ENCODE measurements at places on chromosomes 4 and X.

DNA sequence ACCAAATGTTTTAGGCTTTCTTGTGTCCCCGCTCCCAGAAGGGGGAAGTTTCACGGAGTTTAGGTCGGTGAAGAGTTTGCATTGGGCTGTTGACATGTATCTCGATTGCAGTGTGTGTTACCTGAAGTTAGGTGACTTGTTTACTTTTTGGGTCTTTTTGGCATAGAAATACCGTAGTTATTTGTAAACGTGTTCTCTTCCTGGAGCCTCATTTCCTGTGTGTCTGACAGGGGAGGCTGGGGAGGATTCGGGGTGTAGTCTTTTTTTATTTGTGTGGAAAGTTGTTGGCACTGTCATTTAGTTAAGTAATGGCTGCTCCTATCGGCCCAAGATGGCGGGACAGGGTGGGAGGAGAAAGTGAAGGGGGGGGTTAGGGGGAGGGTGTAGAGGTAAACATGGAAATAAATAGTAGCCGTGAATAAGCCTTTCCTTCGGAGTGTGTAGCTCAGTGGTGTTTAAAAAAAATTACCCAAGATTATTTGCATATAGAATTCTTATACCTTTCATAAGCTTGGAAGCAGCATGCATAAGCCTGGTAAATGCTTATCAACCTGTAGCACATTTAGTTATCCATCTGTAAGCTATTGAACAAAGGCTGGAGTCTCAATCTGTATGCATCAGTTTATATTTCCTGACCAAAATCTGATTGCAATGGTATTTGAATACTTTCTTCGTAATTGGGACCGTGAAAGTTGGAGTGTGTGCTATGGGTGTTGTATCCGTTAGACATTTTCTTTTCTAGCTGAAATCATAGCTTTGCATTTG is 1.6 kb downstream of the KDM6A start:
- DNase-seq: no peak

GRCh38 chr4:88879991-88880390 is 177.0 kb downstream of the FAM13A start:
- DNase-seq: no peak

GRCh38 chr4:76544725-76545124 is 109.7 kb downstream of the SHROOM3 start:
- no peak for DNase-seq

DNA sequence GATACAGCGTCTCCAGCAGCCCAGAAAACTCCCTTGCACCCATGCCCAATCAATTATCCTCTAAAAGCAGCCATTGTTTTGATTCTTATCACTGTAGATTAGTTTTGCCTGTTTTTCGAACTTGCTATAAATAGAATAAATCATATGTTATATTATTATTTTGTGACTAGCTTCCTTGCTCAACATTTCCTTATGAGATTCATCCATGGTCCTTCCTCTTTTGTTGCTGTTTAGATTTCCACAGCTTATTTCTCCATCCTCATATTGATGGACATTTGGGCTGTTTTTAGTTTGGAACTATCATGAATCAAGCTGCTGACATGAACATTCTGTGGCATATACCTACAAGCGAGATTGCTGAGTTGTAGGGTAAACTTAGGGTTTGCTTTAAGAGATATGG is 595.3 kb downstream of the BCOR start:
- no peak for DNase-seq

- no peak for DNase-seq
Observed at GRCh38 chr4:67126570-67126969, 418.7 kb downstream of the CENPC start.

- DNase-seq: no peak
Observed at GRCh38 chr4:133150486-133151340, 1.6 kb downstream of the PCDH10 start.

DNA sequence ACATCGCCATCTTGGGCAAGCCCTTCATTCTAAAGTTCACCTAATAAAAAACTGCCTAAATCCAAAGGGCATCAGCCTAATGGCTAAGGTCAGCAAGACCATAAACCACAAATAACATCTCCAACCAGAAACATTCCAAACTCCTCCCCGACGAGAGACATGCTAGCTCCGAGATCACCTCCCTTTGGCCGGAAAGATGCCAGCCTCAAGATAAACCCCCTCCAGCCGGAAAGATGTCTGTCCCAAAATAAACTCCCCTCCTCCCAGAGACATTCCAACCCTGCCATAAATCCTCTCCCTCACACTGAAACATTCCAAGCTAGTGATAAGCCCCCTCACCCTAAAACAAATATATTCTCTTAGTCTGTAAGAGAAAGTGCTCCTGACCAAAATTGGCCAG is 13.3 kb upstream of the DYNLT3 start:
- DNase-seq: no peak

GRCh38 chr4:151356510-151356909 is 31.1 kb upstream of the SH3D19 start:
- DNase-seq: no peak

DNA sequence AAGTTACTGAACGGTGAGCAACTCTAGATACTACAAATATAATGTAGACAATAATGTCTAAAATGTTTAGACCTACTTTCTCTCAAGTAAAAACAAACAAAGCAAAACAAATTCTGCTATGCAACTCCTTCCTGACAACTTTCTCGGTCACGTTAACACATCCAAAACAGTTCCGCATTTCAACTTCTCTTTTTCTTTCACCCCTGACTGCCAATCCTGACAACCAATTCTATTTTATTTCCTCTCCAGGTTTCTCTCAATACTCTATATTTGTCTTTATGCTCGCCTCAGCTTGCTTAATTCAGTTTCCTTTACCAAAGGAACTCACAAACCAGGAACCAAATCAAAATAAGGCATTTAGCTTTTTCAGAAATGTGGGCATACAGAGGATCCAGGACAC is 513.0 kb downstream of the FSTL5 start:
- no peak for DNase-seq

- no peak for DNase-seq
Observed at GRCh38 chr4:111802191-111802590, 343.1 kb upstream of the FAM241A start.

DNA sequence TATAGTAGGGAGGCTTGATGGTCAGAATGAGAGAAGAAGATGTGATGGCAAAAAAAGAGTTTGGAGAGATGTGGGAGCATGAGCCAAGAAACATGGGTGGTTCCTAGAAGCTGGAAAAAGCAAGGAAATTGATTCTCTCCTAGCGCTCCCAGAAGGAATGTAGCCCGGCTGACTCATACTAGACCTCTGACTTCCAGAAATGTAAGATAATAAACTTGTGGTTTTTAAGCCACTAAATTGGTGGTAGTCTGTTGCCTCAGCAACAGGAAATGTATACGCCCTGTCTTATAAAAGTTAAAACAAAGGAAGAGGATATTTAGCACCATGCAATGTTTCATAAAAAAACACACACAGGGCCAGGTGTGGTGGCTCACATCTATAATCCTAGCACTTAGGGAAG is 182.7 kb upstream of the PCDH7 start:
- no peak for DNase-seq

GRCh38 chrX:112163906-112164305 is 81.3 kb upstream of the TRPC5 start:
- DNase-seq: no peak

- no peak for DNase-seq
Observed at GRCh38 chrX:67426946-67427345, 116.9 kb upstream of the AR start.

DNA sequence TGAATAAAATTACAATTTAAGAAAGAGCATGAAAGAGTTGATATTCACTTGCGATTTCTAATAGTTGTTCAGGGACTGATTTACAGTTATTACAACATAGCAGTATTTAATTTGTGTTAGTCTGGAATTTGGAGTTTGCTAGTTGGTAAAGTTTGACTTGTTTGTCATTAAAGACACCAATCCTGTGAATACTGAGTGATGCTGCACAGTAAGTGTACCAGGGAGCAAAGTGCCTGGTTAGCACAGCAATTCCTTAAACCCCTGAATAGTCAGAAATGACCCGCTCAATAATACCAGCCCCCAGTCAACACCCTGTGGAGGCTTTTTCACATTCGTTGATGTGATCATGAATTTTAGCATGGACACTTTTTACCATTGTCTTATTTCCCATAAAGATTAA is 122.2 kb upstream of the GC start:
- no peak for DNase-seq

DNA sequence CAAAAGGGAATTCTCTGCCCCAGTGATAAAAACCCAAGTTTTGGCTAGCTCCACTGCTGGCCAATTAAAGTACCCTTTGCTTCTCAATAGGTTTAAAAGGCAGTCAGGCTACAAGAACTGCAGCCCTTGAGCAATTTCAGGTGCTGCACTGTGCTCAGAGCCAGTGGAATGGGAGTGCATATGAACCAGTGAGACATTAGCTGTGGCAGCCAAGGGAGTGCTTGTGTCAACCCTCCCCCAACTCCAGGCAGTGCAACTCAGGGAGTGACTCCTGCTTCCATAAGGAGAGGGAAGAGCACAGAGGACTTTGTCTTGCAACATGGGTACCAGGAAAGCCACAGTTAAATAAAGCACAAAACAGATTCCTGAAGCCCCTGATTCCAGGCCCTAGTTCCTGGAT is 61.6 kb upstream of the VAMP7 start:
- no peak for DNase-seq

DNA sequence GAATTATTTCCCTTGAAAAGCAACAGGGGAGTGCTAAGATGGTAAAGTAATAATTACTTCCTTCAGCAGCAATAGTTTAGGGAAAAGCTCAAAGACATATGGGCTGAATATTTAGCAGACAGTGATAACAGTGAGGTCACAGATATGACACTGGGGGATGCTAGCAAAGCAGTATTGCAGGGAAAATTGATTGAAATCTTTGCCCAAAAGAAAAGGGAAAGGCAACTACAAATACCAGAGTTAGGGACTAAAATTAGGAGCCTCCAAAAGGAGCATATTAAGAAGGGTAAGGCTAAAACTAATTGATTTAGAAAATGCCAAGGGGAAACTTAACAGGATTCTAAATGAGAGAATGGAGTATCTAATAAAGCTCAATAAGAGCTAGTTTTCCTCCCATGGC is 1191.3 kb upstream of the TENM3 start:
- DNase-seq: no peak
